CD4-positive, alpha-beta T cell (primary cell): ENCODE measurements at places on chromosomes 6 and 20.

DNA sequence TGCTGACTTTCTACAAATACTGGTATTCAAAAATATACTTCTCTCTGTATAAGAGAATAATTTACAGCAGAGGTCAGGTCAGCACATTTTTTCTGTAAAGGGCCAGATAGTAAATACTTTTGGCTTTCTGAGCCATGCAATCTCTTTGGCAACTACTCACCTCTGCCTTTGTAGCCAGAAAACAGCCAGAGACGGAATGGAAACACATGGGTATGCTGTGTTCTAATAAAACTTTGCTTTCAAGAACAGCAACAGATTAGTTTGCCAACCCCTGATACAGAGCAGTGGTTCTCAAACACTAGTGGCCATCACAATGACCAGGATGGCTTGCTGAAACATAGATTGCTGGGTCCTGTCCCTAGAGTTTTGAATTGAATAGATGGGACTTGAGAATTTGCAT is 46.3 kb downstream of the SYCP2L start:
- DNase-seq: no peak

DNA sequence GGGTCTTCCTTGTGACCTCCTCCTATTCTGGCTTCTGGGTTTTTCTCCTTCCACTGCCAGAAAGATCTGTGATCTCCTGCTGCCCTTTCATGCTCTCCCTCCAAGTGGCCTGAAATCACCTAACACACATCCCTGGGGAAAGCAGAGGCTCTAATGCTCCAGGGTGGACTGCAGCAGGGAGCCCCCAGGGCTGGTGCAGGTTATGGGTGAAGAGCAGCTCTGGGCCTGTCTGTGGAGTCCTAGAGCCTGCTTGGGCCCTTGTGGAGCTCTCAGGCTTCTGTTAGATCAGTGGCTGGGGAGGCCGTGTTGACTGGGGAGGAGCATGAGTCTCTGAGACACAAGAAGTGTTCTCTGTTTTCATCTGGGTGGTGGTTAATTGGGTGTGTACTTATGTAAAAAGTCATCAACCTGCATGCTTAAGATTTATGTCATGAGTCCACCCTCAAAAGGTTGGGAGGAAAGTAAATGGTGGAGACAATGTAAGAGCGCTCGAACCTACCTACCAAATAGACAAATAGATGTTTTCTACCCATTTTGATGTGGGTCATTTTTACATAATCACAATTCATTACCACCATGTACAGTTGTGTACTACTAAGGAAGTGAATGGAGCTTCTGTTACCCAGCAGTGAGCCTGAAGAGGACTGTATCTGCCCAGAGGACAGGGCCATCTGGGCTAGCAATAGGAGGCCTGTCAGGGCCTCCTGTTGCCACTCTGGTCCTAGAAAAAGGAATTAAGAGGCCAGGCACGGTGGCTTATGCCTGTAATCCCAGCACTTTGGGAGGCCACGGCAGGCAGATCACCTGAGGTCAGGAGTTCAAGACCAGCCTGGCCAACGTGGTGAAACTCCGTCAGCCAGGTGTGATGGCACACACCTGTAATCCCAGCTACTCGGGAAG is 32.0 kb upstream of the RNF8 start:
- no peak for DNase-seq

- DNase-seq: no peak
These were observed 55.9 kb downstream of the TBC1D7 start for GRCh38 chr6:13272131-13273046.

GRCh38 chr6:30171677-30172471 is 8.5 kb downstream of the TRIM15 start:
- no peak for DNase-seq

DNA sequence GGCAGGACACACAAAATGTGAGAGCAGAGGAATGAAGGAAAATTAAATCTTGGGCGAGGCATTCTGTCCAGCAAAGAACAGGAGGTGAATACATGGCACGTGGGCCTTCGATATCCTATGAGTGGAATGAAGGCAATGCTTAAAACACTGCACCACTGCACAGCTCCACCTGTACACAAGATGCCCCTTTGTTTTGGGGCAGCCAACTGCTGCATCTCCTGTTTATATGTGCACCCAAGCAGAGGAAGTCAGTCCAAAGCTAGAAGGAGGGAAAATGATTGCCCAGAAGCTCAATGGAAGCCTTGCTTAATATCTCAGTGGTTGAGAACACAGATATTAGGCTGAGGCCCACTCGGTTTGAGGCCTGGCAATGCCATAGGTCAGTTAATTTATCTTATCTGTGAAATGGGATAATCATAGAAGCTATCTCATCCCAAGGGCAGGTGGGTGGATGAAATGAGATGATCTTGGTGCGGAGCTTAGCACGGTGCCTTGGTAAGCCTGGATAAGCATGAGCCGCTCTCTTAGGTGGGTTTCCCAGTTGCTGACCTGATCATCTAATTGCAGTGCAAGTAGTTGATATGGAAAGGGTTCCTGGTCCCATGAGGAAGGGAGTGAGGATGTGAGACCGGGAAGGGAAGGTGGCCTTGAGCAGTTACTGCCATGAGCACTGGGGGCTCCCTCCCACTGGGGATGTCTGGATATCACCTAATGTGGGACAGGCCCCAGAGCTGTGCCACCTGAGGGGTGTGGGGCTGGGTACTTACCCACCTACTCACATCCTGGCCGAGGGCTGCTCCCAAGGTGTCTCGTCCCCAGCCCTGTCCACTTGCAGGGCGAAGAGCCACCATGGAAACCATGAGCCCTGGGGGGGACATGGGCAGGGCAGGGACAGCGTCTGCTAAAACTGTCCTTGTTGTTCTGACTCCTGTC is 9.9 kb downstream of the BANF2 start:
- DNase-seq: no peak

- no peak for DNase-seq
These were observed 3.2 kb upstream of the BPIFA2 start for GRCh38 chr20:33164763-33165095.

- DNase-seq: no peak
These were observed 87.0 kb upstream of the B3GAT2 start for GRCh38 chr6:71043902-71044301.

GRCh38 chr6:29426654-29427053 is 11.9 kb downstream of the OR12D1 start:
- no peak for DNase-seq
